Activated T-cell treated with anti-CD3 and anti-CD28 coated beads for 4 hours (primary cell): ENCODE measurements at places on chromosomes 11 and 22.

DNA sequence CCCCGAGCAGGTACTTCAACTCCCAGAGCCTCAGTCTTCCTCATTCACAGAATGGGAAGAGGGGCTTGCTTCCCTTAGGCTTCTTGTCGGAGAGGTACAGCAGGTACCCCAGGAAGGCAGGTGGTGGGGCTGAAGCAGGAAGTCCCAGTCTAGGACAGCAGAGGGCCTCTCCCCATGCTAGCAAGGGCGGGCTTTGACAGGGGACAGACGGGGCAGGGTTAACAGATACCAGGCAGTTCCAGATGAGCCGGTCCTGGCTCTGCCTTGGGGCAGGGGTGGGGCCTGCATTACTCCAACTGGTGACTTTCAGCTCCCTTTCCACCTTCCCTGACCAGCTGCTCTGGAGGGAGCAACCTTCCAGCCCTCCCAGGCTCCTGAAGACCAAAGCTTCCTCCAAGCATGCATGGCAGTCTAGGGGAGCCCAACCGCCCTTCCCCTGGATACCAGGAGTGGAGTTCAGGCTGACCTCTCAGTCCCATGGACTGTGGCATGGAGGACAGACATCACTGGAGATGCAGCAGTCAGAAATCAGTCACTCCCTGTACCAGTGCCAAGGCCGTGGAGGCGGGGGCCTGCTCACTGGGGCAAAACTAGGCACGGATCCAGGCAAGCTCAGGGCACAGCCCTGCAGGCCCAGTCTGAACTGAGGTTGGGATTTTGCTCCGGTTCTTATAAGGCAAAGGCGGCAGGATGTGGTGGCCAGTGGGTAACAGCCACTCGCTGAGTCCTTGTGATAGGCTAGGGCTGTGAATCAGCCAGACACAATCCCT, 60.5 kb downstream of the NAT10 start:
- no peak for DNase-seq

- DNase-seq, result no peak
Measured at GRCh38 chr11:5367448-5368074, 16.1 kb upstream of the OR51M1 start.

DNA sequence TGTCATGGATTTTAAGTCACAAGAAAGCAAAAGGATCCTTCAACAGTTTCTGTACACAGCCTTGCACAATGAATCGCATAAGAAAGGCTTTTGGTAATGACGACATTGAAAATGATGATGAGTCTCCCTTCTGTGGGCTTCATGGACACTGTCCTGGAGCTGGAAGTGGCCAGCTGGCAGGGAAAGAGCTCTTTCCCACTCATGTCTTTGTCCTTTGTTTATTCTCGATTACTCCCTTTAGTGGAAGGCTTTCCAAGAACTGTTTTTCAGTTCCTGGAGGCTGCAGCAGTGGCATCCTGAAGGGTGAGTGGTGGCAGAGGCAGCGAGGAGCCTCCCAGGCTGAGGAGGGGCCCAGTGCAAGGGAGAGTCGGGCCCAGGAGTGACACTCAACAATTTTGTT, 505.2 kb downstream of the NTM start:
- no peak for DNase-seq

- DNase-seq, result no peak
Measured at GRCh38 chr11:60251485-60252212, 8.7 kb upstream of the MS4A4E start.

GRCh38 chr11:11978792-11979487, 29.5 kb downstream of the DKK3 start:
- DNase-seq, result no peak

GRCh38 chr11:134038897-134039470, 29.9 kb upstream of the JAM3 start:
- DNase-seq, result no peak

DNA sequence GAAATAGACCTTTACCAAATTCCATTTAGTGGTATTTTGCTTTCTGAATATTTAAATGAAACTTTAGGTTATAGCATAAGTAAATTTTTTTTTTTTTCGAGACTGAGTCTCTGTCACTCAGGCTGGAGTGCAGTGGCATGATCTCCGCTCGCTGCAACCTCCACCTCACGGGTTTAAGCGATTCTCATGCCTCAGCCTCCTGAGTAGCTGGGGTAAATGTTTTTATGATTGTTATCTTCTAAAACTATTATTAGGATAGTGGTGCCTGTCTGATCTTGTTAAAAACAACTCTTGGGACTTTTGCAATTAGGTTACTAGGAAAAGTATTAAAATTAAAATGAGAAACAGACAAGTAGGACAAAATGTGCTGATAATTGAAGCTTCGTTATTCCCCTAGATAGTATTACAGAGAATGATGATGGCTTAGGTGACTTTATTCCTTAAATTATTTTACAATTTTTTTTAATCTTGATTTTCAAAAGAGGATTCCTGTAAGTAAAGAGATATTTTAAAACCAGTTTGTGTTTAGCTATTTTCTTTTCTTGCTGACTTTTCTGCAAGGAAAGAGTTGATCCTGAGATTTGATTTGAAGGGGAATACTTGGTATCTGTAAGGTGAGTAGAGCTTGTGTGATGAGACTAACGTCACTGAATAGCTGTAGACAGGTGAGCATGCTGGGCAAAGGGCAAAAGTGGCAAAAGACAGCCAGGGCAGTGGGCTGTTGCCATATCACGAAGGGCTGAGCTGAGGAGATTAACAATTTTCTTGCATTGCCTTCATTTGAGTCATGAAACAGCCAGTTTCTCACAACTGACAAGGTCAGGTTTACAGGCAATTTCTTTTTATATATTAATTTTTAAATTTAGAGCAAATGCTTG, 20.8 kb downstream of the CRKL start:
- no peak for DNase-seq
